Aorta (tissue), 5 donors: ENCODE measurements at places on chromosomes 5 and 9. TPM values are rescaled to one million over a fixed set of nuclear protein-coding genes. Genes with fewer than 3 reads are reported as not detected.

SLC25A2 gene
- total RNA-seq = 0.69 TPM

ST6GALNAC6 gene
- 103 TPM for total RNA-seq

NUTM2G gene
- not detected for total RNA-seq

ENTPD8 gene
- total RNA-seq = not detected

ITGA2 gene
- total RNA-seq = 8.0 TPM
